Glomerular endothelial cell (primary cell): ENCODE measurements at places on chromosomes 4 and X.

DNA sequence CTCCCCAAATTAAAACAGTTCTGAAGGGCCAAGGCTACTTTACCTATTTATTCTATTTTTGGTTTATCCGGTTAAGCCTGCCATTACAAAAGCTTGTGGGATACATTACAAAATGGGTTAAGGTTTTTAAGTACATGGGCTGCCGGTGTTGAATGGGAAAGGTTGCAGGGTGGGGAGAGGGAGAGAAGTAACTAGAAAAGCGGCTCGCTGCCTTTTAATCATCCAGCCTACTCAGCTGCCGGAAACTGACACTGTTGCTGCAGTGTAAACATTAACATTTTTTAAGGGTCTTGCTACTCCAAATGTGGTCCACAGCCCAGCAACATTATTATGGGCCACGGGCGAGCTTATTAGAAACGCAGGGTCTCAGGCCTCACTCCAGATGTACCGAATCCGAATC lies 1.5 kb upstream of the IL1RAPL1 start:
- DNase-seq, result no peak

DNA sequence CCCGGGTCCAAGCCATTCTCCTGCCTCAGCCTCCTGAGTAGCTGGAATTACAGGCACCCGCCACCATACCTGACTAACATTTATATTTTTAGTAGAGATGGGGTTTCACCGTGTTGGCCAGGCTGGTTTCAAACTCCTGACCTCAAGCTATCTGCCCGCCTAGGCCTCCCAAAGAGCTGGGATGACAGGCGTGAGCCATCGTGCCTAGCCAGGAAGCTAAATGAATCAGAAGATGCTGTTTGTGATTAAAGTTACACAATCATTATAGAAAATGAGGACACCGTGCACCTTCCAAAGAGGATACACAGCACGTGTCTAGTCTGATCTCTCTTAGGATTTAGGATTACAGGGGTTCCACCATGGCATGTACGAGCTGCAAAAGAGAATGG lies 99.6 kb downstream of the DHRSX start:
- no peak for DNase-seq

DNA sequence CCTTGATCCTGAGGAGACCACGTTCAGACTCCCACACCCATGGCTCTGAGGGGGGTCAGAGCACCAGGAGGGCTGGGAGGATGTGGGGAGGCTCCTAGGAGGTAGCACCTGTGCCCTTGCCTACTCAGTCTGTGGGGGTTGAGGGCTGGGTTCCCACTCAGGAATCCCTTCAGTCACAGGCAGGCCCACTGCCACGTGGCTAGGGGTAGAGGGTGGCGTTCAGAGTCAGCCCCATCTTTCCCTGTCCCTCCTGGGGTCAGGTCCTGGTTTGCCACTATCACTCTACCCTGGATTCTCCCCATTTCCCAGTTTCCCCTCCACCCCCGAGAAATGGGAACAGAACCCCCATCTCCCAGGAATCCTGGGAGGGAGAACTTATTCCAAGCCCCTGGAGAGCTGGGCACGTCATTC lies 111.3 kb downstream of the PSAPL1 start:
- no peak for DNase-seq

- no peak for DNase-seq
These were observed 102.4 kb upstream of the PLAC1 start for GRCh38 chrX:134760650-134761049.

- DNase-seq, result no peak
These were observed 8.7 kb downstream of the FHDC1 start for GRCh38 chr4:152944666-152945320.

DNA sequence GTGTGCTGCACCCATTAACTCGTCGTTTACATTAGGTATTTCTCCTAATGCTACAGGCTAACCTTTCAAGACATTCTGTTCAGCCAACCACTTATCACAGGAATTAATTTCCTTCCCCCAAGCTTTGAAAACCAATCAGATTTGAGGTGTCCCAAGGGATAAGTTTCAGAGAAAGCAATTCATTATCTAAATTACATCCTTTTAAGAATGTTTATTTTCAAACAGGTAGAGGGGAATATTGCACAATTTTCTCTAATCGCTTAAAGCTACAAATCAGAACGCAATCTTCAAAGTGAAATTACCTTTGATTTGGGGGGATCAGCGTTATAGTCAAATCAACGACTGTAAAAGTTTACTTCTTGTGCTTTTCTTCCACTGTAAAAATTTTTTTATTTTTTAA lies 1.6 kb downstream of the CLOCK start:
- no peak for DNase-seq

GRCh38 chr4:2761035-2761923 lies 5.1 kb upstream of the TNIP2 start:
- DNase-seq, result no peak

GRCh38 chr4:153333874-153334273 lies 10.6 kb upstream of the MND1 start:
- DNase-seq, result no peak

- no peak for DNase-seq
These were observed 99.0 kb upstream of the CPEB2 start for GRCh38 chr4:14903321-14903720.

DNA sequence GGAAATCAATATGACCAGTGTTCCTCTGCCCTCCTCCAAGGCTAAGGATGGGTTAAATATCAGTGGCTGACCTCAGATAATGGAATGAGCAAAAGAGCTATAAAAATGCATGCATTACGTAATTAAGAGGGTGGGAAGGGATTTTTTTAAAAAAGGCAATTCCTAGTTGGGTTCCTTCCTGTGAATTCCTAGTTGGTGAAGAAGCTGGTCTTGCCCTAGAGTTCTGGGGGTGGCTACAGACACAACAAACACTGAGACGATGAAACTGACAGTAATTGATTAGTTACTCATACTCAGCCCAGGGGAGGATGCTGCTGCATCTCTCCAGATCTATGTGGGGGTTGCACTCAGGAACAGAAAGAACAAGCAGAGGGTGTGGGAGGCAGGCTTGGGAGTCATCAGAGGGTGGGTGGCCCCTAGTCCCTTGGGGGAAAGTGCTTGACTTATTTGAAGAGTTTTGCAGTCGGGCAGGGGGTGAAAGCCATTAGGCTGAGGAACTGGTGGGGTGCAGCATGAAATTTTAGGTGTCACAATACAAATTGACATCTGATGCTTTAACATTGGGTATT lies 662.0 kb upstream of the FRG1 start:
- no peak for DNase-seq

DNA sequence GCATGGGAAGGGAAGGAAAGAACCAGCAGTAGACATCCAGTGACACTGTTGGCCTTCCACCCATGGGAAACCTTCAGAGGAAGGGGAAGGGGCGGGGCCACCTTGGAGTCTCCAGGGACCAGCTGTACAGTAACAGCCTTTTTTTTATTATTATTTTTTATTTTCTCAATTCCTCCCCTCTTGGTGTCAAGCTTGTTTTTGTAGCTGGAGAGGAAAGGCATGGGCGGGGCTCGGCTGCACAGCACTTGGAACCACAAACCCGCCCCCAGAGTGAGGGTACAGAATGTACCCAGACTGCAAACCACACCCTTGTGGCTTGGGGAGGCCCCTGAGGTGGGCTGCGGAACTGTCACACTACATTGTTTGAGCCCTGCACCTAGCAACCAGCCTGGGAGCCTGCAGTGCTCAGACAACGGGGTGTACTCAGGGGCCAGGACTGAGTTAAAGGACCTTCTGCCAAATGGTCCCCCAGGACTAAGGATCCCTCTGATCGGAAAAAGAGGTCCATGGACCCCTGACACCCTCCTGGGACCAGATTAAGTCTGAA lies 45.7 kb downstream of the PRPS1 start:
- DNase-seq, result no peak

DNA sequence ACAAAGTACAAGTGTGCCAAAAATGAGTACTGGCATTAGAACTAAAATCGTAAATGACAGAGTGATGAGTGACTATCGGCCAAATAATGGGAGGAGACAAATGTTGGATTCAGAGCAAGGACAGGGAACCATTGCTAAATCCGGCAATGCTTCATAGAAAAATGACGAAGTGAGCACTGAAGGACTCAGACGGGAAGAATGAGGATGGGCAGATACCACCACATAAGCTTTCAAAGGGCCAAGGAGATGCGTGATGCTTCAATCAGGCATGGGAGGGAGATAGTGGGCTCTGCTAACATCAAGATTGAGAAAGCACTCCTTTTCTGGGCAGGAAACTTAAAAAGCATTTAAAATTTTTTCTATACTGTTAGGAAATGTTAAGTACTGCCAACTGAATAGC lies 21.6 kb downstream of the RBBP7 start:
- DNase-seq, result no peak

GRCh38 chr4:81502564-81502963 lies 30.9 kb upstream of the RASGEF1B start:
- no peak for DNase-seq

DNA sequence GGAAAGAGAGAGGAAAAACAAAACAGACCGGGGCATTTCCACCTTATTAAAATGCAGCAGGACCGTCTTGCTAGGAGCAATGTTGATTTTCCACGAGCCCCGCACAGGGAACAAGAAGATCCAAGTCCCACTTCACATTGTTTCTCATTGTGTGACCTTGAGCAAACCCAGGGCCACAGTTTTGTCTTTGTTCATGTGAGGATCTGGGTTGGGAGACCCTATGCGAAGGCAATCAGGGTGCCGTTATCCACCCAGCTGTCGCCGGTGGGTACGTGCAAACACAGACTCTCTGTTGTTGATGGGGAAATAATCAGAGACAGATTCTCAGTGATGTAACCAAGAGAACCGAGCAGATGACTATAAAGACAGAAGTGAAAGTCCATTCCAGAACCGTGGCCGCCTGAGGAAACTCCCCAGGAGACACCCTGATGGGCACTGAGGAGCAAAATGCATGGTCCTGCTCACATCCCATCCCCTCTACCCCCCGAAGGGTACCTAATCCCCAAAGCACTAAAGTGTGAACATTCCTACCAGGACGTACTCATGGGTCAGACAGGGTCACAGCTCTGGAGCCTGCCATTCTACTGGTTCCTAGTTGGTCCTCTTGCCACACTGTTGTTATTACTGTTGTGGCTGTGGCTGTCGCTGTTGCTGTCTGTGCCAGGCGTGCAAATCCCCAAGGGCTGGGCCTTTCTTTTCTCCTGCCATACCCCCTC lies 102.7 kb upstream of the RBPJ start:
- DNase-seq, result no peak

DNA sequence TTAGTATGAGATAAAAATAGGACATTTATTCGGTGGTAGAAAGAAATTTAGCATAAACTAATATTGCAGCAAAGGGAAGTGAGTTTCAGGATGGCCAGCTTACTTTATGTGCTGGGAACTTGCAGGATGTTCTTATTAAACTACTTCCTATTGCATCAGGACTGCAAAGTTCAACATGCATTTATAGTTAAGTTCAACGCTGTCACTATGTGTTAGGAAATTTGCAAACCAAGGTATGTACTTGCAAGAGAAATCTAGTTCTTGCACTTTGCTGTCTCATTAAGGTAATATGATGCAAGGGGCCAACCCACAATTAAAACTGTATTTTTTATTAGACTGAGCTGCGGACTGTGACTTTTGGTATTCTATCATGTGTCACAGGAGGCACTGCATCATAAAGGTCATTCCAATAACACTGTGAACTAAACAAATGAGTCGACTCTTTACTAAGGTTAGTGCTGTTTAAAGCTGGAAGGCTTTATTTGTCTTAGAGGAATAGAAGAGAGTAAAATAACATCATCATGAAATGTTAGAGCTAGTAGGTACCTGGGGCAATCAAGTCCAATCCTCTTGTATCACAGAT lies 1525.7 kb upstream of the TENM3 start:
- no peak for DNase-seq

GRCh38 chr4:2259036-2259540 lies 2.8 kb downstream of the MXD4 start:
- DNase-seq, result no peak

- DNase-seq, result no peak
These were observed 191.1 kb upstream of the NEIL3 start for GRCh38 chr4:177118596-177118995.

DNA sequence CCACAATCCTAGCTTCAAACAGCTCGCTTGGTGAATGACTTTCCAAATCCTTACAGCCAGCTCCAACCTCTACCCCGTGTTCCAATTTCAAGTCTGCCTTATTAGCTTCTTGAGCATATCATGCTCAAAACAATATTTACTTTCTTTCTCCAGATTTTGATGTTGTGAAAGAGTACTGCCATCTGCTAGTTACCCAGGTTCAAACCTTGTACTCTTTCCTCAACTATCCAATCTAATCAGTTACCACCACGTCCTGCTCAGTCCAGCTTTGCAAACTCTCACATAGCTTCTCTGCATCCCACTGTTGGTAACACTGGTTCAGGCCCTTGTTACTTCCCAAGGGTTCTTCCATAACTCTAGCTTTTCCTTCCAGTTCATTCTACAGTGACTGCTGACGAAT lies 179.1 kb downstream of the NR3C2 start:
- DNase-seq, result no peak

GRCh38 chrX:44946771-44947170 lies 73.8 kb downstream of the KDM6A start:
- no peak for DNase-seq

- DNase-seq, result no peak
These were observed 107.9 kb upstream of the ELOVL6 start for GRCh38 chr4:110306303-110306702.

- no peak for DNase-seq
These were observed 199.5 kb upstream of the UGT8 start for GRCh38 chr4:114399105-114399504.

- no peak for DNase-seq
These were observed 211.9 kb downstream of the SOX3 start for GRCh38 chrX:140292961-140293360.

- no peak for DNase-seq
These were observed 58.0 kb downstream of the PPEF2 start for GRCh38 chr4:75844151-75844662.

DNA sequence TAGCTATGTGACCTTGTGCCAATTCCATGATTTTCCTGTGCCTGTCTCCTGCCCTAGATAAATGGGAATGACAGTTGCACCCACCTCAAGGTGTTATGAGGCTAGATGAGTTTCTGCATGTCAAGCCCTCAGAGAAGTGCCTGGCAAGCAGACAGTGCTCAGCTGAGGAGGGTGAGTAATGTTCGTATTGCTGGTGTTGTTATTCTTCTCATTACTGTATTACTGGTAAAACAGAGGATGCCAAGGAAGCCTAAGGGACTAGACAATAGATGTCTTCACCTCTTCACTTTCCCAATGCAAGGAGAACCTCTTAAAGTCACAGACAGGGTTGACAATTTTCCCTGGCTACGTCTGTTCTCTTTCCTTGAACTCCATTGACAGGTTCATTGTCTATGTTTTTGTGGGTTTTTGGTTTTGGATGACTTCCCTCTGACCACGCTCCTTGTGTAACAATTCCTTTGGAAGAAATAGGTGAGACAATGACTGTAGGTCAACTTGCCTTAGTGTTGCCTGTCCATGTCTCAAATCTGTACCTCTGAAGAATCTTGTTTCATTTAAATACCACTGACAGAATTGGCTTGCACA lies 19.2 kb downstream of the ETDC start:
- no peak for DNase-seq
